Glutamatergic neuron (in vitro differentiated cells): ENCODE measurements at places on chromosomes 2 and 18. TPM values are rescaled to one million over a fixed set of nuclear protein-coding genes. Genes with fewer than 3 reads are reported as not detected.

GRCh38 chr2:193583638-193584400, 1389.1 kb upstream of the TMEFF2 start:
- DNase-seq, result peak; percentile 57

DNA sequence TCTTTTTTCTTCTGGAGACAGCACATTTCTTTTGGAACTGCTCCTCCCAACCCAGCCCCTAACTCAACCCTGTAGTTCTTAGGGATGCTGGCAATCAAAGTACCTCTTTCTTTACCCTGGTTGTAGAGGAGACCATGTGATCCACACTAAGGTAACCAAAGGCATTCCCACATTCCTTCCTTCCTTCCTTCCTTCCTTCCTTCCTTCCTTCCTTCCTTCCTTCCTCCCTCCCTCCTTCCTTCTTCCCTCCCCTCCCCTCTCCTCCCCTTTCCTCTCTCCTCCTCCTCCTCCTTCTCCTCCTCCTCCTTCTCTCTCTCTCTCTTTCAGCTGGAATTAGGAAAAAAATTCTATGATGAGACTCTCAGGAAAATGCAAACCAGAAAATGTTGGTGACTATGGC, 13.8 kb upstream of the RAPH1 start:
- no peak for DNase-seq

DNA sequence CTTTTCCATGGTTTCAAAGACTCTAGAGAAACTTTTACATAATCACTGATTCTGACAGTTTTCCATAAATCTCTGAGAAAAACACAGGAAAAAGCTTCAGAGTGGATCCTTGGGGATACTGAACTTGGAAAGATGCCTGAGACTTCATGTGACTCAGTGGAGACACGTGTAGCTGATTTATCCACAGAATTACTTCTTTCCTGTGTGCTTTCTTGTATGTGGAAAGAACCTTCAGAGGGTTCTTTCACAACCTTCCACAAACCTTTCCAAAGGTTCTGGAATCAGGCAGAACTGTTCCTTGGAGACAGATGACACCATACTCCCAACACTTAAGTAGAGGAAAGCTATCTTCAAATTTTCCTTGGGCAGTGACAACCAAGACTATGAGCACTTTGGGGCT, 207.2 kb downstream of the RND3 start:
- DNase-seq, result no peak

GRCh38 chr2:224987733-224988132, 54.5 kb downstream of the DOCK10 start:
- DNase-seq, result no peak

The EHD3 gene
- 11.5 TPM for total RNA-seq

The IL37 gene
- not detected for total RNA-seq

GRCh38 chr2:168939918-168940317, 38.8 kb downstream of the G6PC2 start:
- no peak for DNase-seq

- no peak for DNase-seq
Observed at GRCh38 chr2:1978706-1979105, 234.4 kb upstream of the PXDN start.

GRCh38 chr2:55865096-55865835, 58.3 kb downstream of the EFEMP1 start:
- no peak for DNase-seq

DNA sequence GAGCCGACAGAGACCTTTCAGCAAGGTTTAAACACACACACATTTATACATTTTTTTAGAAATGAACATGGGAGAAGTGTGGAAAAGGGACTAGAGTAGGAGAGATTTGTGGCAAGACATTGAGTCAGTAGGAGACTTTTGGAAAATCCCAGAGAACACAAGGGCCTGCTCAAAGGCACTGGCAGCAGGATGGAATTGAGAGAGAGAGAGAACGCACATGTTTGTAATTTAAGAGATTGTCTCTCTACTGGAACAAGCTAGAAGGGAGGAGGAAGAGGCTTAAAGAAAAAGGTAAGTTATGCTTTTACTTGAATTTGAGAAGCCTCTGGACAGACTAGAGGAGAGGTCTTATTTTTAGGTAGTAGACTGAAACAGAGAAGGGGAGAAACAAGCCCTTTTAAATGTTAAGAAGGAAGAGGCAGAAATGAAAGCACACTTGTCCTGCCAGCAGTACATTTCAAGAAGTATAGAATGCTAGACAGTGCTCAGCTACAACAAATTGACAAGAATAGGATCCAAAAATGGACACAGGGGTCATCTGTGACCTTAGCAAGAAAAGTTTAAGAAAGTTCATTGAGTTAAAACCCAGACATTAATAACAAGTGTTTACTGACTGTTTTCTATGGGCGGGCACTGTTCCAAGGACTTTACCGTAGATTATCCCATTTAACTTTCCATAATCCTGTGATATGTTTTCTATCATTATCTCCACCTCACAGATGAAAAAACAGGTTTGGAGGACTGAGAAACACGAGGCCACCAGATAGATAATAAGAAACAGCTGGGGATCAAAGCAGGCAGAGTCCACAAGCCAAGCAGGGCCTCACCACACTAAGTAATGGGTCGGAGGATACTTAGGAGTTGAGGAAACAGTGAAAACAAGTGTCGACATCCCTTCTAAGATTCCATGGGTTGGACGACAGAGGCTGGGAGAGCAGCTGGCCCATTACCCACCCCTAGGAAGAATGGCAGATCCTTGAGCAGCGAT, 306.5 kb upstream of the NRP2 start:
- no peak for DNase-seq

DNA sequence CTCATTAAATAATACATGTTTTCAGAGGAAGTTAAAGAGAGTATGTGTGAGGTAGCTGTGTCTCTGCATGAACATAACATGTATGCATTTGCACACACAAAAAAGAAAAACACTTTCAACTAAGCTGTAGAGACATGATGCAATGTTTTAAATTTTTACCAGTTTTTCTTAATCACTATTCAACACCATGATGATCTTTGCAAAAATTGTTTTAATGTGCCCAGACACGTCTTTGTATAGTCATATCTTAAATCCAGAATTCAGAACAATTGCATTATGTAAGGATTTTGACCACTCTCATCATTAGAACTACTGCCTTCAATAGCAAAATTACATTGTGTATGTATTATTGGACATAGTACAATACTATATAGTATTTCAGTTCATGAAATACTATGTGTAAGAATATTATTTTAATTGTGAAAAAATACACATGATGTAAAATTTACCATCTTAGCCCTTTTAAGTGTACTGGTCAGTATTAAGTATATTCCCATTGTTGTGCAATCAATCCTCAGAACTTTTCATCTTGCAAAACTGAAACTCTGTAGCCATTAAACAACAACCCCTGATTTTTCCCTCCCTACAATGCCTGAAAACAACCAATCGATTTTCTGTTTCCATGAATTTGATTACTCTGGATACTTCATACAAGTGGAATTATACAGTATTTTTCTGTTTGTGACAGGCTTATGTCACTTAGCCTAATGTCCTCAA, 104.5 kb upstream of the ACVR2A start:
- DNase-seq, result no peak
